Iris pigment epithelial cell (primary cell): ENCODE measurements at places on chromosomes 1 and 21.

- no peak for DNase-seq
Observed at GRCh38 chr1:180228648-180229482, 1.2 kb upstream of the LHX4 start.

DNA sequence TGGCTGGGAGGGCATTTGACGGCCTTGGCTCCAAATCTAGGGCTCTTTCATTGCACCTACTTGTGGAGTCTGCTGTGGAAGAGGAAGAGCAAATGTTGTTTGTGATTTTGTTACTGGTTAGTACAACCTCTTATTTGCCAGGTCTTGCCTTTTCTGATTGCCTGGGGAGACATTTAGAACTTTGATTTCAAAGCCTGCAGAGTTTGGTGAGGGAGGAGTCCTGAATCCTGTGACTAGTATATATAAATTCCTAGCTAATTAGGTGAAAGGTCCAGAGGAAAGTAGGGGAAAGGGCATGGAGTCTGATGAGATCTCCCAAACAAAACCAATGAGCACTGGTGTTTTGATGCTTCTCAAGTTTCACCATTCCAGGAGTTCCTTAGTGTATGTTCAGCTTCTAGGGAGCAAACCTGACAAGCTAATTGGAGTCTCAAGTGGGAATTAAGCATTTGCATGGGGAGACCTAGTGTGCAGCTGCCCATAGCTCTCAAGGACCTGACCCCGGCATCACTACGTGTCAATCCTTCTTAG lies 5.1 kb upstream of the HMGCS2 start:
- peak; percentile 34 for DNase-seq

GRCh38 chr1:88509379-88509778 lies 174.7 kb upstream of the PKN2 start:
- peak; percentile 5 for DNase-seq

GRCh38 chr1:228226141-228226874 lies 18.5 kb downstream of the OBSCN start:
- no peak for DNase-seq

- peak; percentile 27 for DNase-seq
Observed at GRCh38 chr1:41325801-41326200, 35.4 kb upstream of the FOXO6 start.

DNA sequence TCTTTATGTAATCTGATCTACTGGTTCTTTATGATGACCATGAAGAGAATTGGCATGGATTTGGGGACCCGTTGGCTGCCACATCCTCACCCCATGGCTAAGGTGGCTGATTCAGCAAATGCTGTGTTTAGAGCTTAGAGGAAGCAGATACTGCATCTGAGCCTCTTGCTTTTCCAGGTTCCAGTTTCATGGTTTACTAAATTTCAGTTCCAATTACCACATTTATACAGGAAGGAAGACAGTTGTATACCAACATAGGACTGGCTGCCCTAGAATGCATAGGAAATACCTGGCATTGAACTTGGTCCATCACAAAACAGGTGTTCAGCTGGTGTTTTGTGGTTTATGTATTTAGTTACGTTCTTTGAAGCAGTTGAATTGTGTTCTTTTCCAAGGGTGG lies 107.1 kb downstream of the ST3GAL3 start:
- no peak for DNase-seq

DNA sequence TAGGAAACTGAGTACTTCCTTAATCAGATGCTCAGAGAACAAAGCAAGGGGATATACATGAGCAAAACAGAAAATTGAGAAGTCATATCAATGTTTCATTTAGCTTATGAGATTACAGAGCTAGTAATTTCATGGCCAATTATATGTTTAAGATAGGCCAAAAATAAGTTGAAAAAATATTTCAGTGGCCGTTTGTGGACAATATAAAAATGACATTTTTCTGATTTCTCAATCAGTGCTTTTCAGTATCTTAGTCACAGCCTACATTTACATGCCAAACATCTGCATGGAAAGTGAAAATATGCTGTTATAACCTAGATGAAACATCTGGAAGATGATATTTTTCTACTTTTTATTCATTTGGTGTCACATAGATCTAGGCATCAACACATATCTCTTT lies 192.5 kb downstream of the HLX start:
- no peak for DNase-seq

DNA sequence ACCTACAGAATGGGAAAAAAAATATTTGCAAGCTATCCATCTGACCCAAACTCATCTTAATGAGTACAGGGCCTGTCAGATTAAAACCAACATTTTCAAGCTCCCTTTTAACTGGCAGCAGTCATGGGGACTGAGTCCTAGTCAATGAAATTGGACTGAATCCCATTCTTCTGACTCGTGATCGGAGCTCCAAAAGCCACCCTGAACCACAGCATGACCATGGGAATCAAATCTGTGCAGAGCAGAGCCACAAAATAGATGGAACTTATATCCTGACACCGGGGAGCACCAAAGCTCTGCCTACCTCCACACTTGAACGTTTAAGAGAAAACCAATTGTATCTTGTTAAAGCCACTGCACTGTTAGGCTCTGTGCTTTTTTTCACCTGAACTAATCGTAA lies 5.0 kb upstream of the RWDD3 start:
- no peak for DNase-seq

GRCh38 chr1:205746757-205747412 lies 3.1 kb downstream of the NUCKS1 start:
- peak; percentile 8 for DNase-seq

- DNase-seq: peak; percentile 90
Observed at GRCh38 chr1:24022581-24023361, 42.6 kb upstream of the SRSF10 start.

- peak; percentile 98 for DNase-seq
Observed at GRCh38 chr1:162984699-162985098, 84.5 kb upstream of the RGS4 start.

GRCh38 chr1:69697340-69697739 lies 129.6 kb downstream of the LRRC7 start:
- DNase-seq: no peak

GRCh38 chr1:241424480-241424971 lies 67.5 kb upstream of the RGS7 start:
- DNase-seq: no peak

GRCh38 chr21:19921211-19921610 lies 1077.0 kb upstream of the NCAM2 start:
- no peak for DNase-seq

DNA sequence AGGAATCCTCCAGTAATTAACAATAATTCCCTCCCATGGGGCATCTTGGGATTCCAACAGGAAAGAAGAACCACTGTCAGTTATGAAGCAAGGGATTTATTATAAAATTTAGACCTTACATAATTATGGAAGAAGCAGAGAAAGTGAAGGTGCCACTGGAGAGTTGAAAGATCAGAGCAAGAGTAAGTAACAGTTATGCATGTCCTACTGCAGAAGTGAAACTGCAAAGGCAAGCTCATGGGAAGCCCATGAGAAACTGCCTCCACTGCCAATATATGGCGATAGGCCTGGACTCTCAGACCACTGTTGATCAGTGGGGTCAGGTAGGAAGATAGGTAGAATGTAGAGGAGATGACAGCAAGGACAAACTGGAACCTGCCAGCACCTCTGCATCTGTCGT lies 123.6 kb upstream of the ZNF648 start:
- DNase-seq: no peak

DNA sequence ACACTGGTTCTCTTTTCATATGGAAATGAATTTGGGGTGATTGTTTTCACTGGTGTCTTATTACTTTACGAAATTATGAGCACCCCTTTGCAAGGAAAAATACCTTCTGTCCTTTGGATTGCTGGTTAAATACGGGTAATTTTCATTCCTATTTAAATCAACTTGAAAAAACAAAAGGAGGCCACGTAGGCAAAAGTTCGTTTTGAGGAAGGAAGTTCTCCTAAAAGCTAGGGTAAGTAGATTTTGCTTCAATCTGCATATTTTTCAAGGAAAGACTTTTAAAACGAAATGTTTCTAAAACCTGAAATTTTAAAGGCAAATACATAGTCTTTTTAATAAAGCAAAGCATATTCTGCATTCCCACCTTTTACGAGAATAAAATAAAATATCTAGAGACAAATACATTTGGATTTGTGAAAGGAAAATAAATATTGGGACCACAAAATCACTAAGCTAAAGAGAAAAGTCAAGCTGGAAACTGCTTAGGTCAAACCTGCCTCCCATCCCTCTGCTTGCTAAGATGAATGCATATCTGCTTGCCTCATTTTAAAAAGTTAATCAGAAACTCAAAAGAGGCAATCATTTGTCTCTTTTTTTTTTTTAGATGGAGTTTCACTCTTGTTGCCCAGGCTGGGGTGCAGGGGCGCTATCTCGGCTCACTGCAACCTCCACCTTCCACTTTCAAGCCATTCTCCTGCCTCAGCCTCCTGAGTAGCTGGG lies 70.9 kb upstream of the ETS2 start:
- DNase-seq: no peak

GRCh38 chr1:219271818-219272535 lies 98.3 kb downstream of the LYPLAL1 start:
- peak; percentile 81 for DNase-seq

DNA sequence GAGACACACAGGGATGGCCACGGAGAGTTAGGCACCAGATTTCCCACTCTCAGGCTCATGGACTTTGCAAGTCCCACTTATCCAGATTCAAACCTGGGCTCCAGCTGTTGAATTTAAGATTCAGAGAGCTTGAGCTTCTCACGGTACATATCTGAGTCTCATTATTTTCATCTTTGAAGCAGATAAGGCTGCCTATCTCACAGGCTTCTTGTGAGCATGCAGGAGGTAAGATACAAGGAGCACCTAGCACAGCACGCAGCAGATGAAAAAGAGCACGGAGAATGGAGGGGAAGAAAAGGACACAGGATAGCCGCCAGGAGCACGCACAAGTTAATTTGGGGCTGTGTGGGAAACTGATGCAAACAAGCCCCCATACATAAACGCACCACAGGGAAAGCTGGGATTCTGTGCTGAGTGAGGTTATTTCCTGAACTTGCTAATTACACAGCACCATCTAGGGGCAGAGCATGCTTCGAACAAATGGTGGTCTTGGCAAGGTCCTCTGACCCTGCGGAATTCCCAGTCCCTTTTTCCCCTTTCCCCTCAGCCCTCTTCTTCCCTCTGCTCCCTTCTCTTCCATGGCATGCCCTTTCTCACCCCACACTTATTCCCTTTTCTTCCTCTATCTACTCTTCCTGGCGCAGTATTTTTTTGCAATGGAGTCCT lies 134.7 kb upstream of the VANGL1 start:
- peak; percentile 62 for DNase-seq

DNA sequence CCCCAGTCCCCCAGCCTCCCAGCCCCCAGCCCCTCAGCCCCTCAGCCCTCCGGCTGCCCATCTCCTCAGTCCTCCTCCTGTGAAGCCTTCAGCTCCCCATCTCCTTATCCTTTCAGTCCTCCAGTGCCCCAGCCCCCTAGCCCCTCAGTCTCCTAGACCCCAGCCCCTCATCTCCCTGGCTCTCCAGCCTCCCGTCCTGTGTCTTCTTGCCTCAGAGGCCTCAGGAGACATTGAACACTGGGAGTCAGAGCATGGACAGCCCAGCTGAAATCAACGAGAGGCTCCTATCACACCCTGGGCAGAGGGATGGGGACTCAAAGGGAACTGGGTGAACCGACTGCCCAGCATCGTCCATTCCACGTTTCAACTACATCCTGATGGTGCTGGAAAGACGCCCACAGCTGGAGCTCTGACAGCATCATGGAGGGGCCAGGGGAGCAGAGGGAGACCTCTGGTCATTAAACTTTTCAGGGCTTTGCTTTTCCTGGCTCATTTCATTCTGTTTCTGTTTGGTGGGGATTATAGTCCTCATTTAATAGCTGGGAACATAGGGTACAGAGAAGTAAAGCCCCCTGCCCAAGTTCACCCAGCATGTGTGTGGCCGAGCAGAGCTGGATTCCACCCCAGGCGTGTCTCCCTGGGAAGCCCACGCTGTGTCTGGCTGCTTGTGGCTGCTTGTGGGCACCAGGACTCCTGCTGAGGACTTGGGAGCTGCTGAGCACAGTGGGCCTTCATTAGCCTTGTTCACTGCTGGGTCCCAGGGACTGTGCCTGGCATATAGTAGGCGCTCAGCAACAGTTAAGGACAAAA lies 396.7 kb downstream of the PTPRU start:
- no peak for DNase-seq

DNA sequence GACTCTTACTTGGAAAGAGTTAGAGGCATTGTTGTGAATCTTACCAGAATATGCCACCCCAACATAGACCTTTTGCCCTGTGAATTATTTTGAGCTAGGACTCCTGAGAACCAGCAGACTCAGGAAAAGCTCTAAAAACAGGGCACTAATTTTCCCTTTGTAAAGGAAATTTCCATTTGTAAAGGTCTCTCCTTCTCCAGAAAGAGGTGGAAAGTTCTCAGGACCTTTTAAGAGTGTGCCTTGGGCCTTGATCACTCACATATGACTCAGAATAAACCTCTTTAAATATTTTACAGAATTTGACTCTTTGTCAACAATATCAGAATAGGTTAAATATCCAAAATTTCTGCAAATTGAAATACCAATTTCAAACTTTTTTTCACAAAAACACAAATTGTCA lies 721.8 kb upstream of the NCAM2 start:
- no peak for DNase-seq
